ENCODE measurements at places on chromosomes 4 and X. TPM values are rescaled to one million over a fixed set of nuclear protein-coding genes. Genes with fewer than 3 reads are reported as not detected.

POLN gene
- polyA plus RNA-seq: 1.8 TPM

ADGRL3 gene
- polyA plus RNA-seq: 9.7 TPM

- DNase-seq: no peak
- H3K4me3 ChIP-seq: no peak overlapping the region
- H3K27ac ChIP-seq: no peak overlapping the region
- no peaks in the 10 kb centered on the region for H3K27me3 ChIP-seq
These were observed 44.2 kb downstream of the MAML3 start for GRCh38 chr4:140109737-140110136.

MID1 gene
- 27.2 TPM for polyA plus RNA-seq

TMSB15A gene
- polyA plus RNA-seq: 247 TPM

GRCh38 chr4:136865526-136865925, 666.8 kb downstream of the PCDH18 start:
- no peak for DNase-seq
- no peaks in the 10 kb centered on the region for H3K27me3 ChIP-seq

DNA sequence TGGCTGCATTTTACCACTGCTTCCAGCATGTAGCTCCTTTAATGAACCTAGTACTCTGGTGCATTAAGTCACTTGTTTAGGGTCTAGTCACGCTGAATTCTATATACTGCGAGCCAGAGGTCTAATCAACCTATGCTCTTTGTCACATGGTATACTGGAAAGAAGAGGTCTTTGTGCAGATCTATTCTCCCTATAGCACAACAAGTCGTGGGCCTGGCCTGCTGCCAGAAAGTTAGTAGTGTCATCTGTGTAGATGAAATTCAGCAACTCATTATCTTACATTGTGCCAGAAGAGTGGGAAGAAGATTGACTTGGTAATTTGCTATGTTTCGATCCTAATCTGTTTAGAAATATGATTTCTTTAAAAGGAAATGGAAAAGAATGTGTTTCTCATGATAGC, 80.8 kb downstream of the AWAT2 start:
- no peaks in the 10 kb centered on the region for H3K27me3 ChIP-seq
- no peaks in the 10 kb centered on the region for H3K4me1 ChIP-seq
- DNase-seq: no peak
- no peak overlapping the region for H3K4me3 ChIP-seq
- no peaks in the 10 kb centered on the region for H3K36me3 ChIP-seq

- no peak overlapping the region for H3K27ac ChIP-seq
- H3K27me3 ChIP-seq: no peaks in the 10 kb centered on the region
- H3K4me1 ChIP-seq: no peaks in the 10 kb centered on the region
- no peak overlapping the region for H3K4me3 ChIP-seq
- no peak for DNase-seq
- no peaks in the 10 kb centered on the region for H3K36me3 ChIP-seq
These were observed 17.1 kb upstream of the TLR1 start for GRCh38 chr4:38821739-38822138.

DNA sequence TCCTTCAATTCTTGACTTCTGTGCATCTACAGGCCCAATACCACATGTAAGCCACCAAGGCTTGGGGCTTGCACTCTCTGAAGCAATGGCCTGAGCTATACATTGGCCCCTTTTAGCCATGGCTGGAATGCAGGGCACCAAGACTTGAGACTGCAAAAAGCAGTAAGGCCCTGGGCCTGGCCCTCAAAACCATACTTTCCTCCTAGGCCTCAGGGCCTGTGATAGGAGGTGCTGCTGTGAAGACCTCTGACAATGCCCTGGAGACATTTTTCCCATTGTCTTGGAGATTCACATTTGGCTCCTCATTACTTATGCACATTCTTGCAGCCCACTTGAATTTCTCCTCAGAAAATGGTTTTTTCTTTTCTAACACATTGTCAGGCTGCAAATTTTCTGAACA, 68.5 kb upstream of the FSTL5 start:
- DNase-seq: peak; percentile 6
- no peak overlapping the region for H3K4me3 ChIP-seq
- no peaks in the 10 kb centered on the region for H3K4me1 ChIP-seq
- H3K36me3 ChIP-seq: no peaks in the 10 kb centered on the region
- no peak overlapping the region for H3K27ac ChIP-seq
- no peaks in the 10 kb centered on the region for H3K27me3 ChIP-seq

DNA sequence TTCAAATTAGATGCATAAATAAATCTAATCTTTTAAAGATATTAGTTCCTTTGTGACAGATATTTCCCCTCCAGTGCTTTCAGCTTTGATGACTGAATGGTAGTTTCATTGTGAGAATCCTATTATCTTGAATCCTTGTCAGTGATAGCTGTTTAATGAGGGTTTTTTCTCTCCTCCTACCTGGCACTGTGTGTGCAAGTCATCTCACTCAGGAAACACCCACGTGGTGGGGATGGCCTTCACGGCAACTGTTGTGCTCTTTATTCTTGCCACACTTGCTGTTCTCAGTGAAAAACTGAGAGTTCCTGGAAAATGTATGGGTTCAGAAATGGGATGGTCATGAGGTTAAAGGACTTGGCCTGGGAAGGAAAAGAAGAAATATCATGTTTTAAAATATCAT, 129.9 kb downstream of the SPRY1 start:
- H3K4me1 ChIP-seq: no peaks in the 10 kb centered on the region
- DNase-seq: no peak
- no peak overlapping the region for H3K4me3 ChIP-seq
- H3K27me3 ChIP-seq: no peaks in the 10 kb centered on the region
- H3K27ac ChIP-seq: no peak overlapping the region
- no peaks in the 10 kb centered on the region for H3K36me3 ChIP-seq

- no peaks in the 10 kb centered on the region for H3K36me3 ChIP-seq
- H3K4me1 ChIP-seq: no peaks in the 10 kb centered on the region
- no peak overlapping the region for H3K27ac ChIP-seq
- no peaks in the 10 kb centered on the region for H3K27me3 ChIP-seq
- no peak for DNase-seq
These were observed 9.1 kb upstream of the FAM149A start for GRCh38 chr4:186095406-186095805.

CYSLTR1 gene
- not detected for polyA plus RNA-seq

DNA sequence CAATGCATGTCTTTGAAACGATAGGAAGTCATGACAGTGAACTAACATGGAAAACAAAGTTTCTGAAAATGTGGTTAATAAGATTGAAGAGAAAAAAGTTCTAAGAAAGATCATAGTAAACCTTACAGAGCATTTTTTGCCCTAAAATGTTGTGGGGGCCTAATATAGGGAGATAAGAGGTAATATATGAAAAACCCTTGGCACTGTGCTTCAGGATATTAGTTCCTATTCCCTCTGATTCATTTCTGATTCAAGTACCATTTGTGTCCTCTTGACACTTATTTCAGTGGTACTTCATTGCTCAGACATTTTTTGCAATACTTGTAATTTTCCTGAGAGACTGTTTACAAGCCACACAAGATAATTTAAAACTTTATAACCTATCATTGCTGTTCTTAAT, 35.1 kb downstream of the PAQR3 start:
- H3K4me3 ChIP-seq: no peak overlapping the region
- H3K4me1 ChIP-seq: no peaks in the 10 kb centered on the region
- H3K36me3 ChIP-seq: no peaks in the 10 kb centered on the region
- no peak for DNase-seq
- H3K27ac ChIP-seq: no peak overlapping the region

- H3K4me1 ChIP-seq: no peaks in the 10 kb centered on the region
- no peaks in the 10 kb centered on the region for H3K36me3 ChIP-seq
- no peak overlapping the region for H3K4me3 ChIP-seq
- DNase-seq: peak; percentile 37
- H3K27ac ChIP-seq: no peak overlapping the region
- H3K27me3 ChIP-seq: peaks cover 24% of the 10 kb centered on the region
These were observed 4.2 kb downstream of the TCEAL6 start for GRCh38 chrX:102138064-102138463.

DNA sequence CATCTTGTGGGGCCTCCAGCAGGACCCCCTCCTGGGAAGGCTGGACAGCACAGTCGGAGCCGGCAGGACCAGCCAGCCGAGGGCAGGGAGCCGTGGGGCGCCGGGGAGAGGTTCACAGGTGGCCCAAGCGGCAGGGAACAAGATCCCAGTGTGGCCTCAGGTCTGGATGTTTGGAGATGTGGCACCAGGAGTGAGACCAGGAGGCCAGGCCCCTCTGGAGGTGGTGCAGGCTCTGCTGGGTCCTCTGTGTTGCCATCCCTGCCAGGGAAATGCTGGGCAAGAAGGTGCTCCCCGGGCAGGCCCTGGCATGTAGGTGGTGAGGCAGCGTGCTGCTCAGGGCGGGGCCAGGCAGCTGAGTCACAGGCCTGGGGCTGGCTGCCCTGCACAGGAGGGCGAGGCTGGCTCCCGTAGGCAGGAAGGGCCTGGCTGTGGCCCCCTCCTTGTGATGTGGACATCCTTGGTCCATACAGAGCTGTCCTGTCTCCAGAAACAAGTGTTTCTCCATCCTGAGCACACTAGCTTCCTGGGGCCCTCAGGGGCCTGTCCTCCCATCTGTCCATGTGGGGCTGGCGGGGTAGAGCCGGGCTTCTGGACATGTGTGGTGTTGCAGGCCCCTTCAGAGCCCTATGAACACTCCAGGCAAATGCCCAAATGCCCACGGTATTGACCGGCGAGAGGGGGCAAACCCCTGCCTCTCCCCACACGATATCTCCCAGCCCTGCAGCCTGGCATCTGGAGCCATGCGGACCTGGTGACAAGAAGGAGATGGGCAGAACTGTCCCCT, 4.8 kb upstream of the HGFAC start:
- H3K36me3 ChIP-seq: no peaks in the 10 kb centered on the region
- DNase-seq: no peak
- H3K4me1 ChIP-seq: no peaks in the 10 kb centered on the region
- H3K4me3 ChIP-seq: no peak overlapping the region
- no peaks in the 10 kb centered on the region for H3K27me3 ChIP-seq

DNA sequence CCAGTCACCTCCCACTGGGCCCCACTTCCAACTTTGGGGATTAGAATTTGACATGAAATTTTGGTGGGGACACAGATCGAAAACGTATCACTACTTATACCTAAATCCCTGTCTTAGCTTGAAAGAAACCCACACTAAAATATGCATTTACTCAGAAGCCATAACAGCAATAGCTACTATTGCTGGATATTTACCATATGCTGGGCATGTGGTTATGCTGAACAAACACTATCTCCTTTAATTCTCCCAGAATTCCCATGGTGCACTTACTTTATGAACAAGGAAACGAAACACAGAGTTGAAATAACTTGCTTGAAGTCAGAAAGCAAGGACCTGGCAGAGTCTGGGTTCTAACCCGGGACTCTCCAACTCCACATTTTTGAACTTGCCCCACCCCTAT, 39.3 kb downstream of the CYTL1 start:
- DNase-seq: no peak
- H3K4me1 ChIP-seq: no peaks in the 10 kb centered on the region
- no peak overlapping the region for H3K4me3 ChIP-seq
- no peaks in the 10 kb centered on the region for H3K27me3 ChIP-seq

DNA sequence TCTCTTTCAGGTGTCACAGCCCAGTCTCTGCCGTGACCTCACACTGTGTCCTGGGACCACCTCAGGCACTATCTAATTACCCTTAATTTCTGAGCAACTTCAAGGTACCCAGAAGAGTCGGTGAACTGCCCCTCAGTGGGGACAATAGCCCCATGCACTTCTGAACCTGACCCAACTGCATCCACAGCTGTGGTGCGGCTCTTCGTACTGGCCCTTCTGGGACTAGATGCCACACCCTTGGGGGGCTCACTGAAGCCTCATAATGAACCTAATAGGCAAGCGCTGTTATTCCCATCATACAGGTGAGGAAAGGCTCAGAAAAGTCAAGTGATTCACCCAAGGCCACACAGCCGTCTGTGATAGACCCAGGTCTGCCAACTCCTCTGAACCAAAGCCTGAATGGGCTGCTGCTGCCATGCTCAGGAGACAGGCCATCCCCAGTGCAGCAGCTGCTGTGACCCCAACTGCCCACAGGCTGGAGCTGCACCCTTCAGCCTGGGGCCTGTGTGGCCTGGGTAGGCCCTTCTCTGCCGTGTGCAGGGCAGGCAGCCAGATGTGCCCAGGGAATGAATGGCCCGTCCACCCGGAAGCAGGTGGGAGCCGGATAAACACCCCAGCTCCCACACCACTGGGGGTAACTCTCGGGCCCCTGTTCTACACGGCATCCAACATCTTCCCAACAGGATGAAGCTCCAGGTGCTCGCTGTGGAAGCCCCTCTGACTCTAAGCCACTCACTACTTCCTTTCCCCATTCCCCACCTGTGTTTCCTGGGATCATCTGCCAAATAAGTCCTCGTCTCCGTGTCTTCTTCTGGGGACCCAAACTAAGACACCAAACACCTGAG, 35.9 kb downstream of the HMX1 start:
- no peak overlapping the region for H3K27ac ChIP-seq
- no peaks in the 10 kb centered on the region for H3K27me3 ChIP-seq
- no peak for DNase-seq
- H3K36me3 ChIP-seq: no peaks in the 10 kb centered on the region
- H3K4me3 ChIP-seq: no peak overlapping the region
- H3K4me1 ChIP-seq: no peaks in the 10 kb centered on the region

DNA sequence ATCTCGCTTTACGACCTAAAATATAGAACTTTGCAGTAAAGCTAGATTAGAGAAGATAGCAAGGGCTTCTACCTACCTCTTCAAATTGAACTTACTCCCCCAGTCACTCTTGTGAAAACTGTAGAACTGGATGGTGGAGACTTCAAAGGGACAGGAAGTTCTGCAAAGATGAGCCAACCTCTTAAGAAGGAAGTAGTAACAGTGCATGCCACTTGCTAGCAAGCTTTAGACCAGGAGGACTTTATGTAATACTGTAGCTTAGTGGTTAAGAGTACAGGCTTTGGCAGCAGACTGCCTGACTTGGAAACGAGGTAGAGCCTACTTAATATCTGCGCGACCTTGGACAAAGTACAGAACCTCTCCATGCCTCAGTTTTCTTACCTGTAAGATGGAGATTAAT, 27.5 kb upstream of the VBP1 start:
- H3K27me3 ChIP-seq: no peaks in the 10 kb centered on the region
- no peaks in the 10 kb centered on the region for H3K4me1 ChIP-seq
- DNase-seq: no peak
- no peaks in the 10 kb centered on the region for H3K36me3 ChIP-seq
- no peak overlapping the region for H3K27ac ChIP-seq

DNA sequence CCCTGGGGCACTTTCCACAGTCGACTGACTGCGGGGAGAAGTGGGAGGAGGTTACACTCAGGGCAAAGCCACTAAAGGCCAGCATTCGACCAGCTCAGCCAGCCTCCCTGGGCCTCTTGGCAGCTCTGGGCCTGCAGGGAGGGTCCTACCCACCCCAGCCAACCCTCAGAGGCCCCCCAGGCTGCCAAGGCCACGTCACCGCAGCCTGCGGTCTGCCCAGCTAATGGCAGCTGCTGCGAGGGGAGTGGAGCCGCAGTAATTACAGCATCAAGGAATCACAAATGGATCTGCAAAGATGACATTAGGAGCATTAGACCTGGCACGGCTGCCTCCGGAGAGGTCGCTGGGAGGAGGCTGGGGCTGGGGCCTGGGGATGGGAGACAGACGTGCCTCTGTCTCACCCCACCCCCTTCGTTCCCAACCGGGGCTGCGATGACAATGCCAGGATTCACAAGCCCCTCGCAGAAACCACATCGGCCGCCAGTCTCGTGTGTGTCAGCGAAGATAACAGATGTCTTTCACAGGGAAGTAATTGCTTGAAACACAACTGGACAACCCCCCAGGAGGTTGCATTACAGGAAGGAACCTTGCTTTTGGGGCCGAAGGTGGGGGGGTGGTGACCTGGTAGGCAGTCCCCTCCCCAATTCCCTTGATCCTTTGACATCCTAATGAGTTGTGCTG, 367.6 kb downstream of the BCOR start:
- H3K4me1 ChIP-seq: no peaks in the 10 kb centered on the region
- H3K27ac ChIP-seq: no peak overlapping the region
- no peaks in the 10 kb centered on the region for H3K27me3 ChIP-seq
- H3K36me3 ChIP-seq: no peaks in the 10 kb centered on the region
- DNase-seq: peak; percentile 37

HS6ST2 gene
- polyA plus RNA-seq: 0.82 TPM
